ENCODE measurements at places on chromosomes 2 and 18. TPM values are rescaled to one million over a fixed set of nuclear protein-coding genes. Genes with fewer than 3 reads are reported as not detected.

DNA sequence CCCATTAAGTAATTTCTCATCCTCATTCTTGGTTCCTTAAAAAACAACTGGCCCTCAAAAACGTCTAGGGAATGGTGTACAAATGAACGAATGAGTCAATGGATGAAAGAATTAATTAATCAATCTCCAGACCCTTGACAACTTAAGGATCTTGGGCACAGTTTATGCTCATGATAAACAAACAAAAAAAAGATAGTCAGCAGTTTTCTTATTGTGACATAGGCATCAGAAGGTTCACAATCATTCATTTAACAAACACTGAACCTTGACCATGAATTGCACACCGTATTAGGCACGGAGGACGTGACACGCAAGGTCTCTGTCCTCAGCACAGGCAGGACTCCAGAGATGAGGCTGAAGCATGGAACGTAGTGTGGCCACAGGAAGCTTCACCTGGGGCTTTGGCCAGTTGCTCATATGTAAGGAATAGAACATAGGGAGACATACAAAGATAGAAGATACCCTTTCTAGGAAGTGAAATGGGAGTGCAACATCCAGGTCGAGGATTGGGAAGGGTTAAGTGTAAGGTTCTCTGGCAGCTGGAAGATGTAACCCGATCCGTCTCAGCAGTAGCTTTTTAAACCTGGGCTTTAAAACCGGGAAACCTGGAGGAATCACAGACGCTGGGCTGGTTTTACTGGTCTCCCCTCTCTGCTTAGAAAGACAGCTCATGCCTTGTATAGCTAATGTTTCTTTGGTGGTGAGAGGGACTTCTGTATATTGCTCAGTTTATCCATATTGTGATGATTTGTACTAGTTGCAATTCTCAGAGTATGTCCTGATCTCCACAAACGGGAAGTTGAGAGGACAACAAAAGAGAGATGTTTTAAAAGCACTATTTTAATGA is 8.9 kb upstream of the LTBP1 start:
- DNase-seq: no peak

DNA sequence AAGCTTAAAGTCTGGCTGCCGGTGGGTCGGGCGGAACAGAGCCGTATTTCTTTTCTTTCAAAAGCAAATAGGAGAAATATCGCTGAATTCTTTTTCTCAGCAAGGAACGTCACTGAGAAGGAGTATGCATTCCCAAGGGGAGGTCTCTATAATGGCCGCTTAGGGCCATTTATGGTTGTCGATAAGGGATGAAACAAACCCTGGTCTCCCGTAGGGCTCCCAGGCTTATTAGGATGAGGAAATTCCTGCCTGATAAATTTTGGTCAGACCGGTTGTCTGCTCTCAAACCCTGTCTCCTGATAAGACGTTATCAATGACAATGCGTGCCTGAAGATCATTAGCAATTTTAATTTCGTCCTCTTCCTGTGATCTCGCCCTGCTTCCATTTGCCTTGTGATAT is 227.7 kb upstream of the ZEB2 start:
- no peak for DNase-seq

DNA sequence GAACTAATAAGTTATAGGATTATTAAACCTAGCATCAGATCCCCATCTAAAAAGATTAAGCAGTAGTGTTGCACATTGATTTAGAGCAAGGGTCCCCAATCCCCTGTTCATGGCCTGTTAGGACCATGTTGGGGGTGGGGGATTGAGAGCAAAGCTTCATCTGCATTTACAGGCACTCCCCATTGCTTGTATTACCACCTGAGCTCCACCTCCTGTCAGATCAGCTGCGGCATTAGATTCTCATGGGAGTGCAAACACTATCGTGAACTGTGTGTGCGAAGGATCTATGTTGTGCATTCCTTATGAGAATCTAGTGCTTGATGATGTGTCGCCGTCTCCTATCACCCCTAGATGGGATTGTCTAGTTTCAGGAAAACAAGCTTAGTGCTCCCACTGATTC is 18.4 kb upstream of the PSD4 start:
- DNase-seq: no peak

DNA sequence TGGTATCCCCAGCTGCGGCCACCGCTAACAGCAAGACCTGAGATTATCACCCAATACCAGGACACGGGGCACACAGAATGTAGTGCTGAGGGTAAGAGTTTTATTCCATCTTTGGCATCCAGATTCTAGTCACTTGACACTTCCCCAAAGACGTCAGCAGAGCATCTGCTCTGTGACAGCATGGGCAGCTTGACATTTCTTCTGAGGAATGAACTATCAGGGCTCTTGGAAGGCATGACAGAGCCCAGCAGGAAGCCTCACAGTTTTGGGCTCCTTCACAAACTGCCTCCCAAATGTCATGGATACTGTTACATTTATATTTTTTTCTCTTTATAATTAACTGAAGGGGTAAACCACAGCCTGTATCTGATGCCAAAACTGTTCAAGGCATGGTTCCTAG is 1010.7 kb downstream of the TDRD15 start:
- DNase-seq: no peak

GRCh38 chr2:138486363-138487198 is 15.0 kb upstream of the SPOPL start:
- DNase-seq: no peak

DNA sequence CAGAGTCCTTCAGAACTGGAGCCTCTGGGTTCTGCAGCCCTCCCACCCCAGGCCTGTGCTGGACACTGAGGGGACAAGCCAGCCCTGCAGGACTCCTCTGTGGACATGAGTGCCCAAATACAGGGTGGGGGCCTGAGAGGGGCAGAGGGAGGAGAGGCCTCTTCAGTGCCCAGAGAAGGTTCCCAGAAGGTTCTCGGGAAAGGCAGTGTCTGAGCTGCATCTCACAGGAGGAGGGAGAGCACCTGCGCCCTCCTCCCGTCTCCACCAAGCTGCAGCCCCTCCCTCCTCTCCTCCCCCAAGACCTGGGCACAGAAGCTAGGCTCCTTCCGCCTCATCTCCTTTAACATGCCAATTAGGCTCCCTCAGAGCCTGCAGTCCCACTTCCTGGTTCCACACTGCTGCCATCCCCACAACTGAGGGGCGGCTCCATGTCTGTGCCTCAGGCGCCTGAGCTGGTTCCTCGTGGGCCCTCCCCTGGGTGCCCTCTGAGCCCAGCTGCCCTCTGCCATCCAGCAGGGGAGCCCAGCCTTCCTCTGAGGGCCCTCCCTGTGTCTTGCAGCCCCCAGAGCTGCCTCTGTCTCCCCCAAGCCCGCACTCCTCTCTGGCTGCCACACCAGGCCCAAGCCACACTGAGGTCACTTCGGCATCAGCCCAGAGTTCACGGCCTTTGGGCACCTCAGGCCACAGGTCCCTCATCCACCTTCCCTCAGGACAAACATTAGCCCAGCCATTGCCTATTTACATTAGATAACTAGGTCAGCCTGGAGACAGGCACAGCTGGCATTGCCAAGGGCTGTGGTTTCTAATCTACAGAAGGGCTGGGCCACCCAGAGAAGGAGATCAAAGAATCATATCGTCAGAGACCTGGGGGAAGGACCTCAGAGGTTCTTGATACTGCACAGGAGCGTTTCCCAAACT is 28.9 kb downstream of the KCNK3 start:
- no peak for DNase-seq

- no peak for DNase-seq
Measured at GRCh38 chr2:79638954-79639353, 126.1 kb downstream of the CTNNA2 start.

DNA sequence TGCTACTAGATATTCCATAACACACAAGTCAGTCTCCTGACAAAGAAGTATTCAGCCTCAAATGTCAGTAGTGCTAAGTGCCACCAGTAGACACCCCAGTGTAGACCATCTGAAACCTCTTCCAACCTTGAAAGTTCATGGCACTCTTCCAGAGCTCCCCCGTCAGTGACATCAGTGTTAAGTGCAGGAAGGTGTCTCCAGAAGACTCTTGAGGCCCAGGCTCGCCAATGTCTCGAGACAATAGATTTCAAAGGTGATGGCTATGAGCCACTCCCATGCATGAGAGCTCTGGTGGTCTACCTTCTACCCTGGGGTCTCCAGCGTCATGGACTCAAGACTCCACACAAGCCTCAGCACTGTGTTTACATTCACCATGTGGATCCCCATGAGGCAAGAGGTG is 183.8 kb downstream of the SMAD2 start:
- no peak for DNase-seq

- no peak for DNase-seq
Measured at GRCh38 chr2:102708847-102709559, 52.8 kb upstream of the TMEM182 start.

DNA sequence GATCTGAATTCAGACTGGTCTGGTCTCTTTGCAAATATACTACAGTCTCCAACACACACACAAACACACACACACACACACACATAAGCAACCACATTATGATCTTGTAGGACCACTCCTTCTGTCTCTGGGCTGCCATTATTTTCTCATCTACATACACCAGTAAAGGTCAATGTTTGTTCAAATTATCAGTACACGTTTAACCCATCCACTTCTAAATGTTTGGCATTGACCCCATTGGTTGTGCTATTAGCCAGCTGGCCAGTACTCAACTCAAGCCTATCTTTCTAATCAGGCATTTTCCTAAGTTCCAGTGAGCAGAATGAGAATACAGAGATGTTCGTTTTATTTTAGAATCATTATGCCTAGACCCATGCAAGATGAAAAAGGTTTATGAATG is 186.4 kb downstream of the CNTNAP5 start:
- no peak for DNase-seq

GRCh38 chr2:98419544-98419943 is 25.1 kb upstream of the INPP4A start:
- no peak for DNase-seq

GRCh38 chr2:1219901-1220573 is 193.2 kb upstream of the TPO start:
- no peak for DNase-seq

- DNase-seq: no peak
Measured at GRCh38 chr2:59567151-59567550, 986.3 kb downstream of the BCL11A start.

GRCh38 chr2:233655043-233655442 is 16.7 kb upstream of the UGT1A9 start:
- DNase-seq: no peak

DNA sequence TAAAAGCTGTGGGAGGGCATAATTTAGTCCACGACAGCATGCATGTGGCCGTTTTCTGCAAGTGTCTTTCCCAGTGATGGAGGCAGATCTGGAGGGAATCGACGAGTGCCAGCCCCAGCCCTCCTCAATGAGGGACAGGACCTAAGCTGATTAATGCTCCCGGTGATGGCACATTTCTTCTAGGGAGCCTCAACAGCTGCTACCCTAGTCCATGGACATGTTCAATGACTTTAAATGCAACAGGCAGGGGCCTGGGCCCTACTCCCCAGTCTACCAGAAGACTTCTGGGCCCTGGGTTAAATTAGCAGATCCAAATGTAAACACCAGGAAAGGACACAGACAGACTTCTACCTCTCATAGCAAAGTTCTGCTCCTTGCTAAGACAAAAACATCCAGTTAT is 155.1 kb downstream of the ACTR3 start:
- DNase-seq: no peak

GRCh38 chr2:168929031-168929430 is 27.9 kb downstream of the G6PC2 start:
- no peak for DNase-seq

GRCh38 chr2:135985826-135986393 is 484 bp upstream of the DARS1 start:
- DNase-seq: no peak

DNA sequence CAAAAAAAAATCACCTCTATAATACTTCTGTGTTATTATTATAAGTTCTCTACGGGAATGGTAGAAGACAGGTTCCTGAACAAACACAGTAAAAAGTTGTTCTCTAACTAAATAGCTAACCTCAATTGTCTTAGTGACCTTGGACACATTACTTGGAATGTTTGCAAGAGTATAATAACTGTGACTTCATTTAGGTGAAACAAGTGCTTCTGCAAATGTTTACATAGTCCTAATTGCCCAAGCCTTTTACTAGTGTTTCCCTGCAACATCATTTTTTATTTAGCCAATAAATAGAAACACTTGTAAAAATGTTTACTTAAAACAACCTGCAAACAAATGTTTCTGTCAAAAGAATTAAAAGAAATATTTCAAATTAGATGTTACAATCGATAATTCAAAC is 9.9 kb downstream of the PLEKHM3 start:
- no peak for DNase-seq

GRCh38 chr2:48050711-48051110 is 144.4 kb upstream of the FBXO11 start:
- DNase-seq: no peak

GRCh38 chr2:237640493-237640998 is 13.2 kb downstream of the LRRFIP1 start:
- no peak for DNase-seq

DNA sequence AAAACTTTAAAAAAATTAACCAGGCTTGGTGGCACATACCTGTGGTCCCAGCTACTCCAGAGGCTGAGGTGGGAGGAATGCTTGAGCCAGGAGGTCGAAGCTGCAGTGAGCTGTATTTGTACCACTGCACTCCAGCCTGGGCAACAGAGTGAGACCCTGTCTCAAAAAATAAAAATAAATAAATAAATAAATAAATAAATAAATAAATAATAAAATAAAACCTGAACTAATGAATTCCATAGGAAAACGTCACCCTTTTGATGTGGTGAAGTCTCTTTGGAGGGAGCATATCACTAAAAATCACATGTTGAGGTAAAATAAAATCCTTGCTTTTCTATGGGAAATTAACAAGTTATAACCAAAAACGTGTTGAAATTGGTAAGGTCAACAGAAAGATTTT is 29.6 kb upstream of the ITGAV start:
- DNase-seq: no peak

GRCh38 chr18:79523206-79523735 is 127.5 kb downstream of the NFATC1 start:
- peak; percentile 69 for DNase-seq

MALL gene
- not detected for total RNA-seq

CTAGE1 gene
- total RNA-seq: not detected

SLC25A12 gene
- 33.3 TPM for total RNA-seq

FAP gene
- 0.50 TPM for total RNA-seq

EN1 gene
- total RNA-seq: not detected

STK17B gene
- total RNA-seq: 164 TPM

ZAP70 gene
- 235 TPM for total RNA-seq

SCG2 gene
- not detected for total RNA-seq
